ENCODE measurements at places on chromosomes 7 and 10. TPM values are rescaled to one million over a fixed set of nuclear protein-coding genes. Genes with fewer than 3 reads are reported as not detected.

HOXA3 gene
- 13.8 TPM for total RNA-seq

DNA sequence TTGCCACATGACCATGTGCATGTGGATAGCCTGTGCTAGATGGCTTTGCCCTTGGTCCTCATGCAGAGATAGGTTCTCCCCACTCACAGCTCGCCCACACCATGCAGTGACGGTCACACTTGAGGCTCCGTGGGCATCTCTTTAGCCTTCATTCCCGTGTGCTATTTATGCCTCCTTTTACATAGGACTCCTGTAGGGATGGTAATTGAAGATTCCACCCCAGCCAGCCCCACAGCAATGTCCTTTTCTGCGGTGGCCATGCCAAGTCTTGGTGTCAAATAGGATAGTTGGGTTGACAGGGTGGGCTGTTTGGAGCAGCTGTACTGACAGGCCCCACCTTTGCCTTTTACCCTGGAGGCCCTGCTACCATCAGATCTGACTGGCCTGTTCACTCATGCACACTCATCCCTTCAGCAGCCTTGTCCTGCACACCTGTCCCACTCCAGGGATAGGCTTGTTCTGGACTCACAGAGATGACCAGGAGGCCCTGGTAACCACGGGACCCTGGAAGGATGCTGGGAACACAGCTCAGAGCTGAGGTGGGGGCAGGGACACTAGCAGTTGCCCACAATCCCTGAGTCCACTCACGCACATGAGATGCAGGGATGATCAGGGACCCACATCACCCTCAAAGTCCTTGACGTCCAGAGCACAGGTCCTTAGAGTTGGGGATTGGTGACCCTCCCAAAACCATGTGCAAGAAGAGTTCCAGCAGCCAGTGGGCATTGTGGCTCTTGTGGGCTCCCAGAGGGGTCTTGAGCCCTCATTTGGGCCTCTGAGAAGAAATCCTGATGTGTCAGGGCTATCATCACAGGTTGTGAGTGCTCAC is 71.2 kb downstream of the ADCY1 start:
- DNase-seq = no peak

DNA sequence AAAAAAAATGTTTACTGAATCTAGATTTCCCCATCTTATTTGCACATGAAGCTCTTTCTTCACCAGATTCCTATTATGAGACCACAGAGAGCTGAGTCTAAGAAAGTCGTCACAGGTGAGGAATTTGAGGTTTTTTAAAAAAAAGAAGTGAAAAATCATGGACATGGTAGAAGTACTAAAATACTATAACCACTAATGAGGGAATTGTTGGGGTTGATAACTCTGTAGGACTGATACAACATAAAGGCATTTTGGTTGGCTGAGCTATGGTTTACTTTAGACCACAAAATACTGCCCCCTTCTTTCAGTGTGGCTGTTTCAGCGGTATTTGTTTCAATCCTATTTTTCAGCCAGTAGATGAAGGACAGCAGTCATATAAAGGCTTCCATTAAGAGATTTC is 1111.3 kb downstream of the TYW1 start:
- no peak for DNase-seq

- no peak for DNase-seq
Measured at GRCh38 chr7:45366475-45366874, 207.7 kb upstream of the ADCY1 start.

DNA sequence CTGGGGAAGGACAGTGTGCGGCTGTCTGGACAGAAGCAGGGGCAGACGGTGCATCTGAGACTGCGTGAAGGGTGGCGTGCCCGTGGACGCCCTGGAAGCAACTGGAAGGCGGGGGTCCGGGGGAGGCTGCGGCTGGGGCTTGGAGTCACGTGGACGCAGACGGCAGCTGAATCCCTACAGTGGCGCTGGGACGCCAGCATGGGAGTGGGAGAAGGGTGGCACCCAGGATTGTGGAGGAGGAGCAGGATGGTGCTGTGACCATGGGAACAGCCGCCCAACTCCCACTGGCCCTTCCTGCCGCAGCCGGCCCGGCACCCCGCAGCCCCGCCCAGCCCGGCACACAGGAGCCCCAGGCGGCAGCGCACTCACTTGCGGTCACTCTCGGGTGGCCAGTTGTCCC is 9.7 kb downstream of the INTS1 start:
- DNase-seq = no peak

- no peak for DNase-seq
Measured at GRCh38 chr10:45450866-45451265, 76.8 kb downstream of the ALOX5 start.

All from PC-3 (cell line).